ENCODE measurements at places on chromosomes 4 and X.

DNA sequence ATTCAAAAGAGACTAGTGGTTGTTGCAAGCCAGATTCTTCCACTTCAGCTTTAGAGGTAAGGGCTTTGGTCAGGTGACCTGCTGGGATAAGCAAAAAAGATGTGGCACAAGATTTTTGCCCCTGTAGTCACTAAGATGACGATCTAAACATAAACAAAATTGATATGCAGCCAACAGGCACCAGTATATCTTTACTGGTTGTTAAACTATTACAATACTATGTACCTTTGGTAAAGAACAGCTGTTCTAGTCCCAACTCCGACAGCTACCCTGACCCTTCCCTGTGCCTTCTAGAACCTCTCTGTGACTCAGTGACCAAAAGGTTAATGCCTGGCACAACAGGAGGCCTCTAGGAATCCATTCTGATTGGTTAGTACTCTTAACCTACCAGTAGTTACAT lies 59.6 kb downstream of the MGST2 start:
- no peak for DNase-seq

- DNase-seq, result no peak
Measured at GRCh38 chr4:30330894-30331652, 389.1 kb upstream of the PCDH7 start.

- DNase-seq, result no peak
Measured at GRCh38 chrX:19332983-19333382, 10.7 kb upstream of the PDHA1 start.

DNA sequence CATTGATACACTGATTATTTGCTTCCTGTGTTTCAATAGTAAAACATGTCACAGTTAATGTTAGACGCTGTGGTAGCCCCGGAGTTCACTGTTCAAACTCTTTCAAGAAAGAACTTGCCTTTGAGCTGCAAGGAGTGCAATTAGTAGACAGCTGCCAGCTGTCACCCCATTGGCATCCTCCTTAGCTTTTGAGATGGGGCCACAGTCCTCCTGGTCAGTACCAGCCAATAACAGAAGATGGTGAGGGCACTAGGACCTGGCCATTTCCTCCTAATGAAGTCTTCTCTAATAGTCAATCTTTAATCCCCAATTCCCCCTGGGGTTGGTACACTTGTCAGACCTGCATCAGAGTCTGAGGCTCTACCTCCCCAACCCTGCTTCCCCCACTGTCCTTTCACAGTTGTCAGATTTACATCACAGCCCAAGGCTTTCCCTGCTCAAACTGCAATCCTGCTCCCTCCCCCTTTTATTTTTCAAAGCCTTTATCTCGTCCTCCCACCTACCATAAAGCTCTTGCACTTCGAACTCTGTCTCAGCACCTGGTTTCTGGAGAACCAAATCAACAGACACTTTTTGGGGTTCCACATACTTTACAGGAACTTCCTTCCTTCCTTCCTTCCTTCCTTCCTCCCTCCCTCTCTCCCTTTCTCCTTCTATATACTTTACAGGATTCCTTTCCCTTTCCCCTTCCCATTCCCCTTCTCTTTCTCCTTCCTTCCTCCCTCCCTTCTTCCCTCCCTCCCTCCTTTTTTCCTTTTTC lies 182.0 kb downstream of the RASL11B start:
- no peak for DNase-seq

DNA sequence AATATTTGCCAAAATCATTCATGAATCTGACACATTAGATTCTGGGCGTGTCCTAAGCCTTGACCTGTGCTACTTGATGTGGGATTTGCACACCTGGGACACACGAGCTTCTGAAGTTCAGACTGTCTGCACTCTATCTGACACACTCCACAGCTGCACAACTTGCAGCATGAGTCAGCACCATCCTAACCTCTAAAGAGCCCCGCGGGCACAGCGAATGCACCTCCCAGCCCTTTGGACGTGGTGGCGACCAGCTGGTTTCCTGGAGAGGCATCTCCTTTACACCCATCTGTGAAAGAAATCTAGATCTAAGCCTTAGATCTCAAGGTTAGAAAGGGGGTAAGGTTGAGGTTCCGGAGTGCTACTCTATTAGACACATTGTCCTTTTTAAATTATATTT lies 69.2 kb downstream of the SORBS2 start:
- no peak for DNase-seq

DNA sequence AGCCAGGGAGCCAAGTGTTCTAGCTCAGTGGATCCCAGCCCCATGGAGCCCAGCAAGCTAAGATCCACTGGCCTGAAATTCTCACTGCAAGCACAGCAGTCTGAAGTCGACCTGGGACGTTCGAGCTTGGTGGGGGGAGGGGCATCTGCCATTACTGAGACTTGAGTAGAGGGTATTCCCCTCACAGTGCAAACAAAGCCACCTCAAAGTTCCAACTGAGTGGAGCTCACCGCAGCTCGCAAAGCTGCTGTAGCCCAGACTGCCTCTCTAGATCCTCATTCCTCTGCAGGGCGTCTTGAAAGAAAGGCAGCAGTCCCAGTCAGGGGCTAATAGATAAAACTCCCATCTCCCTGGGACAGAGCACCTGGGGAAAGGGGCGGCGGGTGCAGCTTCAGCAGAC lies 226.3 kb downstream of the ZIC3 start:
- DNase-seq, result no peak

DNA sequence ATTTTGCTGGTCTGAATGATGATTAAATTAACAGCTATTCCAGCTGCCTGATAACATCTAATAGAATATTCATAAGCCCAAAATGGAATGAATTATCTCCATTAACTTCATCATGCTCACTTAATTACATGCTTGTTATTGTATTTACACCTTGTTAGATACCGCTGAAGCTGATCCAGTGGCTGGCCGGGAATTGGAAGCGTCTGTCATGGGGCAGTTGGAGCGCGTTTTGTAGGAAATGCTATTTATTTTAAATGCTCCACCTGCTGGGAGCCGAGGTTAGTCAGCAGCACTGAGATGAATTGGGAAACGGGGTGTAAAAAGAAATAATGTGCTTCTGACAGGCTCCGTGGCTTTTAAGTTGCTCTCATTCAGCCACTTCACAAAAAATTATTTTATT lies 25.2 kb downstream of the ARX start:
- DNase-seq, result no peak

- DNase-seq, result no peak
Measured at GRCh38 chr4:112423591-112423990, 92.4 kb downstream of the NEUROG2 start.

GRCh38 chr4:101157415-101158133 lies 189.8 kb downstream of the PPP3CA start:
- DNase-seq, result no peak

GRCh38 chrX:23616361-23616760 lies 50.9 kb upstream of the PRDX4 start:
- no peak for DNase-seq

- DNase-seq, result no peak
Measured at GRCh38 chr4:28879178-28879577, 1841.0 kb upstream of the PCDH7 start.

- DNase-seq, result peak; percentile 22
Measured at GRCh38 chrX:107674480-107675364, 46.4 kb downstream of the PRPS1 start.

DNA sequence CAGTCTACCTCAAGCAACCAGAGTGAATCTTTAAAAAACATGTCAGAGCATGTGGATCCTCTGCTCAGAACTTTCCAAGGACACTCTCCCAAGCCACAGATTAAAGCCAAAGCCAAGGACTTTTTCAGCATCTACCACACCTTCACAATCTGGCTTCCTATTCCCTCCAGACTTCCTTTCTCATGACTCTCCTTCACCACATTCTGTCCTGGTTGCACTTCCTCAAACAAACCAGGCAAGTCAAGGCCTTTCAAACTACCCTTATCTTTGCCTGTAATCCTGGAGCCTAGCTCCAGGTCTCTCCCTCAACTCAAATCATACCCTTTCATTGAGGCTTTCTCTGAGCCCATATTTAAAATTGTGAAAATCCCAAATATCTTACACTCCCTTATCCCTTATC lies 191.6 kb upstream of the GALNTL6 start:
- no peak for DNase-seq

DNA sequence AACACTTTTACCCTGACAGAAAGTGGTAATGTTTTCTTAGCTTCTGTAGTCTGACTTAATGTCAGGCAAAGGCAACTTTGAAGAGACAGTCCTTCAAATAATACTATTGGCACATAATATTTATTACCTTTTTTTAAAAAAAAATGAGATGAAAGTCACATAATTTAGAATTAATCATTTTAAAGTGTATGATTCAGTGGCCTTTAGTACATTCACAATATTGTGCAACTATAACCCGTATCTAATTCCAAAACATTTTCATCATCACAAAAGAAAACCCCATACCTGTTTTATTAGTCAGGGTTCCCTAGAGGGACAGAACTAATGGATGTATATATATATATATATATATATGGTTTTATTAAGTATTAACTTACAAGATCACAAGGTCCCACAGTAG lies 94.8 kb upstream of the TEX13A start:
- DNase-seq, result no peak

DNA sequence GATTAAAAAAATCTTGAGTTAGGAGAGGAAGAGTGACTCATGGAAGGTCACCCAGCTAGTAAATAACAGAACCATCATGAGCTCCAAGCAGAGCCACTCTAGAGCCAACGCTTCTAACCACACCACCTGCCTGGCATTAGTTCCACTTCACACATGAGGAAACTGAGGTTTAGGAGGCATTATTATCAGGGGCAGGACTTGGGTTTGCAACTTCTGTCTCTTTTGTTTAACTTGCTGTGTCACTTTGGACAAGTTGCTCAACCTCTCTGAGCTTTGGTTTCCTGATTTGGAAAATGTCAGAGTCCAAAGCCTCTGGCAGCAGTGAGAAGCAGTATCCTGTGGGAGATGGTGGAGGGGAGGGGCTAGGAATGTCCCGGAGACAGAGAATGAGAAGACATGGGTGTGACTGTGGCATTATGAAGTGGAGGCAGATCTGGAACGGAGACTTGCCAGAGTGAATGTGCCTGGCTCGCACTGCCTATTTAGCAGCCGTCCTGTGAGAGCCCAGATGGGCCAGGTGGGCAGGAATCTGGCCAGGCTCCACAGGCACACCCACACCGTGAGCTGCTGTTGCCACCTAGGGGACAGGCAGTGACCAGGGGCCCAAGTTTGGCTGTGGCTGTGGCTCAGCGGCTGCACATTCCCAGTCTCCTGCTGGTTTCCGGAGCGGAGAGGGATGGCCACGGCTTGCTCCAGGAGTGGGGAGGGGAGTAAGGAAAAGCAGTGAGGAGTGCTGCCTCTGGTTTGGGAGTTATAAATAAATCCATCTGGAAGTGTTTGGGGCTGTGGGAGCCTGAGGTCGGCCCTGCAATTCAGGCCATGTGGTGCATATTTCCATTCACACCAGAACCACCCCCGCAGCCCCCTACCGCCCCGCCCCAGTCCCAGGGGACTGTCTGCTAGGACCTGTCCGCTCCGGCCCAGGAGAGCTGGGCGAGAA lies 93.4 kb downstream of the NHSL2 start:
- DNase-seq, result no peak

DNA sequence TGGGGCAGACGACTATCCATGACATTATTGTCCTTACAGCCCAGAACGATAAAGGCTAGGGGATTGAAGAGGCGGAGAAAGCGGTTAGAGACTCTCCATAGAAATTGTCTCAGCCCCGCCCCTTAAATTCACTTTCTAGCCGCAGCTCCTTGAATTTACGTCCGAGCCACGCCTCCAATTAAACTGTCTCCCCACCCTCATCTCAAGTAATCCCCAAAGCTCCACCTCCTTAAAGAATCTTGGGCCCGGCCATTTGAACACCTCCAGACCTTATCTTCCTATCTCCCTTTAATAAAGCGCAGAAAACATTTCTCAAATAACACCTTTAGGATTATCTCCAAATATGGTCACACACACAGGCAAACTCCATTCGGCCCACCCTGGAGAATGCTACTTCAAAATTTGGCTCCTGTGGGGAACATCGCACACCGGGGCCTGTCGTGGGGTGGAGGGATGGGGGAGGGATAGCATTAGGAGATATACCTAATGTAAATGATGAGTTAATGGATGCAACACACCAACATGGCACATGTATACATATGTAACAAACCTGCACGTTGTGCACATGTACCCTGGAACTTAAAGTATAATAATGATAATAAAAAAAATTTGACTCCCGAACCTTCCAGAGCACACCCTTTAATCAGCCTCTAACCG lies 7.2 kb upstream of the MAGIX start:
- no peak for DNase-seq

- no peak for DNase-seq
Measured at GRCh38 chr4:18689308-18690115, 668.0 kb upstream of the LCORL start.

DNA sequence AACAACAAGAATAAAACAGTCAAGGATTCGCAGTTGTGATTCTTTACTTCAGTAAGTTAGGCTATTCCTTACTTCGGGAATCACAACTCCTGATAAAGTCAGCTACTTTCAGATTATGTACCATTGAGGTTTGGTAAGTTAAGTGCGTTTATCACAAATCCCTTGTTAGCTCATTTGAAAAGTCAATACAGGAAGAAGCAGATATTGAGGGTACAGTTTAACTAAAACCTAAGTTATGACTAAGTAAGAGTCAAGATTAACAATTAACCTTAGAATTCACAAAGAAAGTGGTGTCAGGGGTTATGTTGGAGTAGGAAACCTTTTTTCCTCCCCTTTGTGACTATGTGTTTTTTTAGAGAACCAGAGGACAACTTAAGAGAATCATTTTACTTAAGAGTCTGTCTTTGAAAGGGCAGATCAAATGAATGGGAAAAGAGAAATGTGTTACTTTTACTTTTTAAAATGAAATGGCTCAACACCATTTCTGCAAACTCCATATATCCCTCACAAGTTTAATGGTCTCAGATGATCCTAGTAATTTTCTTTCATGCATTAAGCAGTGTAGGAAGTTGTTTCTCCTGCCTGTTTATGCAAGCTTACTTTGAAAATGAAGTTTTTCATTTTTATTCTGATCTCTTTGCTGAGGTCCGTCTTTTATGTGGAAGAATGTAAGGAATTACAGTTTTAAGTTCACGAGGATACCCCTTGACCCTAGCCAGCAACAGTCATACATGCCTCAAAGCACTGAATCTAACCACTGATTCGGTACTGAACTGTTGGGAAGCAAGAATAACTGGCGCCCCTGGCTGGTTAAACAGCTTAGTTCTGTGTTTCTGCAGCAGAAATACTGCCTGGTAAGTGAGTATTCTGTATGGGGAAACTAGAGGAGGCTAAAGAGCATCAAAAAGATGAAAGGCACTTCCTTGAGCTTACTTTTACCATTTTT lies 211.7 kb downstream of the SLC4A4 start:
- DNase-seq, result no peak

All from stimulated activated CD4-positive, alpha-beta T cell treated with anti-CD3 and anti-CD28 coated beads, Interleukin-12 subunit alpha, Interleukin-12 subunit beta, amount 100 ng/mL, for 24 hours (primary cell).